CD4-positive, alpha-beta memory T cell (primary cell): ENCODE measurements at places on chromosomes 3 and 15.

DNA sequence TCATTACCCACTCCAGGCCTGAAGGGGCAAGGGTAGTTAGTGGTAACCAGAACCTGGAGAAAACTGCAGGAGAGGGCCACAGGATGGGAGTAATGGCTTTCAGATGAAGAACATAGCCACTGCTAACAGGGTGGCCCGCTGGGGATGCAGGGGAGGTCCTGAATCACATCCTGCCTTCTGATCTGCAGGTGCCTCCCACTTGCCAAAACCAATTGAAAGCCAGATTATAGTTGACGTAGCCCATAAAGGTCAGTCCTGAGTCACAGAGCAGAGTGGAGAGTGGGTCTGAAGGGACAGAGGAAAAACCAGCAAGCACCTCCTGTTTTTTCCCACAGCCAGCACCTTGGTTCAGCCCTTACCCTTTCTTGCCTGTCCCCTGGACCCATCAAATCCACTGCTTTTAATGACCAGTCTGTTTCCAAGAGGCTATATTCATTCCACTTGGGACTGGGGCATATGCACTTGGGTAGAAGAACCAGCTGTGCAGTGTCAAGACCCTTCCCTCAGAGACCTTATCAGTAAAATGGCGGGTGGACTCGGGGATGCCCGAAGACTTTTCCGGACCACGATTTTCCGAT is 646 bp upstream of the SLC35G2 start:
- peak; percentile 0 for DNase-seq
- no peaks in the 10 kb centered on the region for H3K36me3 ChIP-seq
- H3K4me1 ChIP-seq, result peaks cover 17% of the 10 kb centered on the region
- peaks cover 13% of the 10 kb centered on the region for H3K27me3 ChIP-seq

GRCh38 chr15:71801935-71802655 is 8.3 kb upstream of the NR2E3 start:
- no peak for DNase-seq
- no peak overlapping the region for H3K27ac ChIP-seq
- H3K36me3 ChIP-seq, result no peaks in the 10 kb centered on the region
- H3K4me1 ChIP-seq, result no peaks in the 10 kb centered on the region
- H3K27me3 ChIP-seq, result peaks cover 5% of the 10 kb centered on the region

DNA sequence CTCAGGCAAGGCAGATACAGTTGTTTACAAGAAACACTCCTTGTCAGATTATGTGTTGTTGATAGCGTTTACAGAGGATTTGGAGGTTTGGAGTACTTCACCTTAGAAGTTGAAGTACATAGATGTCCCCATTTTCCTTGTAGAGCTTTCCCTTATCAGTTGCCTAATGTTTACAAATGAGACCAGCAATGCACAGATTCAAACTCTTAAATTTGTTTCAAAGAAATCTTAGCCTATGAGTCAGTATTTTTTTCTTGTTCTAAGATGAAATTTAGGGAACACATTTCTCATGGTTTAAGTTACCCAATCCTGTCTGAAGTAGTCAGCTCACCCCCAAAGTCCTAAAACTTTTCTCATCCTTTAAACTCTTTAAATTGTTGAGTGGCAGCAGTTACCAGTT is 6.3 kb upstream of the EIF5A2 start:
- no peak overlapping the region for H3K27ac ChIP-seq
- no peaks in the 10 kb centered on the region for H3K4me1 ChIP-seq
- H3K4me3 ChIP-seq, result no peak overlapping the region
- H3K36me3 ChIP-seq, result no peaks in the 10 kb centered on the region
- DNase-seq, result no peak

GRCh38 chr3:186452517-186452916 is 90.5 kb upstream of the DGKG start:
- DNase-seq, result no peak
- no peaks in the 10 kb centered on the region for H3K36me3 ChIP-seq
- no peak overlapping the region for H3K27ac ChIP-seq
- no peaks in the 10 kb centered on the region for H3K27me3 ChIP-seq
- no peak overlapping the region for H3K4me3 ChIP-seq

DNA sequence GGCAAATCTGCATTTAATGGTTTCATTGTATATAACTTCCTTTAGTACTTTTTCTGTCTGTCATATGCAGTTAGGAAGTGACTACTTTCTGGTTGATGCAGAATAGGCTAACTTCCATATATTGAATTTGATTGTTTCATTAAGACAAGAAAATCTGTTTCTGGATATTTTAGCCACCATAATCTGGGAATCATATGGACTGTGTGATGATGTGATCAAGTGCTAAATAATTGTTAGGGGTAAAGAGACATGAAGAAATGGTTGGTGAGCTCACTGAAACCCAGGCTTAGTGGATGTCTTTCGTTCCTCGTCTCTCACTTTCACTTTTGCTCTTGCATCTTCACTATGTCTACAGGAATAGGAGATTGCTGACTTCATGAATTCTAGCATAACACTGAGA is 3.5 kb upstream of the MNS1 start:
- no peaks in the 10 kb centered on the region for H3K36me3 ChIP-seq
- no peak overlapping the region for H3K27ac ChIP-seq
- H3K4me1 ChIP-seq, result peaks cover 14% of the 10 kb centered on the region
- H3K27me3 ChIP-seq, result no peaks in the 10 kb centered on the region

GRCh38 chr3:80158332-80158731 is 390.5 kb upstream of the ROBO1 start:
- H3K27me3 ChIP-seq, result no peaks in the 10 kb centered on the region
- no peaks in the 10 kb centered on the region for H3K4me1 ChIP-seq
- no peak overlapping the region for H3K4me3 ChIP-seq
- no peaks in the 10 kb centered on the region for H3K36me3 ChIP-seq
- DNase-seq, result no peak
- H3K27ac ChIP-seq, result no peak overlapping the region
